ENCODE measurements at places on chromosomes 5 and 9.

DNA sequence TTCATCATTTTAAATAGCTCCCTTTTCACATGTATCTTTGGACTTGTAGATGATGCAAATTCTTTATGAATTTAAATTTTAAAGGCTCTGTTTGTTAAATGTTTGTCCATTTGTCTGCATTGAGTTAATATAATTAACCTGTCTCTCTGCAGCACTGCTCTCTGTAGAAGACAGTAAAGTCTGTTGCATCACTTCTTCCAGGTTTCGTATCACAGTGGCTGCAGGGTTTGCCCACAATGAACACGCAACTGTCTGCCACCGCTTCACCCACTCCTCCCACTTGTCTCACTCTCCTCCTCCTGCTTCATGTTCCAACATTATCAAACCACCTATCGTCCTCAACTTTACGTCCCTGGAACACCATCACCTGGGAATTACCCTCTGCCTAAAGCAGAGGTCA lies 231.3 kb upstream of the SLC30A5 start:
- no peak for DNase-seq

- no peak for DNase-seq
Observed at GRCh38 chr5:113050721-113051382, 74.3 kb downstream of the DCP2 start.

DNA sequence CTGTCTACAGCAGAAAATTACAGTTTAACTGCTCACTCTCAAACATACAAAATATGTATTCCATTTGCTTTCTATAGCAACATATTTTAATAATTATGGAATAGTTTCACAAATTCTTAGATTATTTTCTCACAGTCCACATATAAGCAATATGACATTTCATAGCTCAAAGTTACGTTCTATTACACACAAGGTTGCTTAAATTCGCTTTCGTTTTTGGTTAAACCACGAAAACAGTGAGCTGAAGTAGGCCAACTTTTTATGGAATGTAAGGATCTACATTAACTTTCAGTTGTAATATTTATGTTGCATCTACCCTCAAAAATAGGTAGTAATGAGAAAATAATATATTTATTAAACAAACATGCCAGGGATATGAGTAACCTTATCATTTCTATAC lies 966.0 kb upstream of the ACO1 start:
- DNase-seq, result no peak

DNA sequence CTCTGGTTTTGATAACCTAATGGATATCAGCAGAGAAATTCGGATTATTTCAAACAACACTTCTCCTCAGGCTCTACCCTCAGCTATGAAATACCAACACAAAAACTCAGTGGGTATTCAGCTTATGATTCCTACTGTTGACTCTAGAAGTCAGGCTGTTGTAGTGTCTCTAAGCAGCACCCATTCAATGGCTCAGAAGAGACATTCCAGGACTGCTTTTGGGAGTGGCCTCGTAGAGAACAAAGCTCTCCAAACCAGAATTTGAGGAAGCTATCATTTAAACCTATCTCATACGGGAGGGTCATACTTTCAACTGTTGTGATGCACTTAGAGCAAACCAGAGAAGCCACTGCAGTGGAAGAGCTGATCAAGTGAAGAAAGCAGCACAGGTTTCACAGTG lies 34.1 kb downstream of the ETF1 start:
- DNase-seq, result no peak

- DNase-seq, result no peak
Observed at GRCh38 chr9:127569886-127570401, 42.1 kb upstream of the STXBP1 start.

GRCh38 chr5:957748-958485 lies 50.7 kb upstream of the NKD2 start:
- no peak for DNase-seq

- DNase-seq, result no peak
Observed at GRCh38 chr5:93307557-93307956, 273.5 kb downstream of the NR2F1-AS1 start.

DNA sequence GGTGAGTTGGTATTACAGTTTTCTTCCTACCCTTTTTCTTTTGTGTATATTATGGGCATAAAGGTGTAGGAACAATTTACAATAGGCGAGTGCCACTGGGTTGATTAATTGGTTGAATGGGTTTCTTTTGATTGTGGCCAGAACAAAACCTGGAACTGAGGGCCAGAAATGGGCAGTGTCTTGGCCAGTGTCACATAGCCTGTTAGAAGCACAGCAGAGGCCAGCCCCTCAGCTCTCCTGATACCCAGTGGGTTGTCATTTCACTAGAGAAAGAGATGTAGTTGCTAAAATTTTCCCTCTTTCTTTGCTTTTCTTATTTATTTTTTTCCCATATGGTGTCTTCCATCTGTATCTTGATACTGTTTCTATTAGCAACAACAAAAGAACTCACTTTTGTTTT lies 38.8 kb upstream of the SEMA6A start:
- DNase-seq, result no peak

GRCh38 chr9:88064554-88064953 lies 73.7 kb downstream of the SPATA31C2 start:
- no peak for DNase-seq
